ENCODE measurements at places on chromosomes 3 and 15.

- no peak for DNase-seq
Observed at GRCh38 chr3:77324105-77324504, 284.2 kb downstream of the ROBO2 start.

DNA sequence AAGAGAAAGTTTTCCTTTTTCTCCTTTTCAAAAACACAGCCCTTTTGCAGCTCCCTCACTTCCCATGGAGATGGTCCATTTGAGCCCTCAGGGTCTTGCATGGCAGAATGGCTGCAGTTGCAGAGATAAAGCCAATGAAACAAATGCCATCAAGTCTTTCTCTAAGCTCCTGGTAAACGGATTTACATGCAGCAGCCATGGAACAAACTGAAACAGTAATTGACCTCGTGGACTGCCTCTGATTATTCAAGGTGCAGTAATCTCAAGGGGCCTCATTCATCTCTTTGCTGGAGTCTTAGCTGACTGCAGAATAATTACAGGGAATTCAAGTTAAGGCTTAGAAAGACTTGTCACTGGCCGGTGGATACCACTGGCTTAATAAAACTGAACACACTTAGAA, 125.1 kb downstream of the SQOR start:
- DNase-seq = no peak

GRCh38 chr15:63367390-63367789, 14.3 kb downstream of the CA12 start:
- no peak for DNase-seq

DNA sequence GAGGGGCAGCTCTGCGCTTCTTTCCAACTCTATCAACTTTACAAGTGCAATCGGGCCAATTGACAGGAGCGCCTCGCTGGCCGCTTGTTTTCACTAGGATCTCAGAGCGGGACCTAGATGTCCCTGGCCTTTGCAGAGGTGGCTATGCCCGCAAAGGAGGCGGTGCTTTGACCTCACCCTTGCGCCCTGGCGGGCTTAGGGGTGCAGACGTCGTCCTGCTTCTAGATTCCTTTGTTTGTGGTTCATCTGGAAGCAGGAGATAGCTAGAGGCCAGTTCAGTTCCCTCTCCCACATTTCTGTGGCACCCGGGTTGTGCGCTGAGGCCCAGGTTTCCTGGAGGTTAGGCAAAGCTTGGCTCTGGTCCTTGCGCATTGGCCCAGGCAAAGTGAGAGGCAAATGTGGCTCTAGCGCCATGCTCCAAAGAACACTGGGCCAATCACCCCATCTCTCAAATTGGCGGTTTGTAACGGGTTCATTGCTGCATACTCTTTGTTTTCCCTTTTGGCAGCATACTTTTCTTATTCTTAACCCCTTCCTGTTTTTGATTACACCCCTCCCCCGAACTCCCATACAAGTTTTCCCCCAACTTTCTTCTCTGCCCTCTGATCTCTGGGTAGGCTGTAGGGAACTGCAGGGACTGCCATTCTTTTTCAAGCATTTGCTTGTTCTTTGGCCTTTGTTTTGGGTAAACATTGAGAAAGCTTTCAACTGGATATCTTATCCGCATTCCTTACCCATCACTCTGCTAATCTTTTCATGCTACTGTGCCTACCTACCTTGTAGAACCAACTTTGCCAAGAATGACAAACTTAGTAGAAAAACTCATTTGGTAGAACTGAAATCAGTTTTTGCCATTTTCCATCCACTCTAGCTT, 1.4 kb downstream of the PPM1L start:
- no peak for DNase-seq

- DNase-seq = no peak
Observed at GRCh38 chr3:62723914-62724217, 151.3 kb downstream of the CADPS start.

Data from thoracic aorta (tissue), 2 donors.